ENCODE measurements at places on chromosomes 12 and 14. TPM values are rescaled to one million over a fixed set of nuclear protein-coding genes. Genes with fewer than 3 reads are reported as not detected.

KRT79 gene
- 8.9 TPM for total RNA-seq

RDH16 gene
- 0.98 TPM for total RNA-seq

FAM186B gene
- total RNA-seq: 0.20 TPM

RASAL1 gene
- not detected for total RNA-seq

TSHR gene
- total RNA-seq: not detected

SUOX gene
- total RNA-seq: 17.1 TPM

DUSP6 gene
- 18.4 TPM for total RNA-seq

LRIG3 gene
- total RNA-seq: 24.6 TPM

IFI27 gene
- 524 TPM for total RNA-seq

DNA sequence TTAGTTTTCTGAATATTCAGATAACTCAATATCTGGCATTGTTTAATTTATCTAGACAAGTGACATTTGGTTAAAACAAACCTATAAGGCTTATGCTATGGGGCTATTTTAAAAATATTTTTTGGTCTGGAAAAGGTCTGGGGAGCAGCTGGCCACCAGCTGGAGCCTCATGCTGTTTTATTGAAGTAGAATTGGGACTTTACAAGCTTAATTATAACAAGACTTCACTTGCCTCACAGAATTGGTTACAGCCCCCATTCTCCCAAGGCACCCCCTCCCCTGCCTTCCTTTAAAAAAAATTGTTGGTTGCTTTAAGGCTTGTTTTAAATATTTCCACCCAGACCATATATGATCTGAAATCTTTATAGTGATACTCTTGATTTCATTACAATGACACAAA, 453.9 kb downstream of the ADAMTS20 start:
- H3K4me1 ChIP-seq: no peaks in the 10 kb centered on the region
- DNase-seq: no peak
- no peaks in the 10 kb centered on the region for H3K36me3 ChIP-seq
- H3K27ac ChIP-seq: no peak overlapping the region

GRCh38 chr14:68938271-68939150, 40.6 kb downstream of the ACTN1 start:
- no peaks in the 10 kb centered on the region for H3K36me3 ChIP-seq
- H3K27me3 ChIP-seq: no peaks in the 10 kb centered on the region
- H3K4me3 ChIP-seq: no peak overlapping the region
- peak overlapping the region; percentile 75 for H3K27ac ChIP-seq

DNA sequence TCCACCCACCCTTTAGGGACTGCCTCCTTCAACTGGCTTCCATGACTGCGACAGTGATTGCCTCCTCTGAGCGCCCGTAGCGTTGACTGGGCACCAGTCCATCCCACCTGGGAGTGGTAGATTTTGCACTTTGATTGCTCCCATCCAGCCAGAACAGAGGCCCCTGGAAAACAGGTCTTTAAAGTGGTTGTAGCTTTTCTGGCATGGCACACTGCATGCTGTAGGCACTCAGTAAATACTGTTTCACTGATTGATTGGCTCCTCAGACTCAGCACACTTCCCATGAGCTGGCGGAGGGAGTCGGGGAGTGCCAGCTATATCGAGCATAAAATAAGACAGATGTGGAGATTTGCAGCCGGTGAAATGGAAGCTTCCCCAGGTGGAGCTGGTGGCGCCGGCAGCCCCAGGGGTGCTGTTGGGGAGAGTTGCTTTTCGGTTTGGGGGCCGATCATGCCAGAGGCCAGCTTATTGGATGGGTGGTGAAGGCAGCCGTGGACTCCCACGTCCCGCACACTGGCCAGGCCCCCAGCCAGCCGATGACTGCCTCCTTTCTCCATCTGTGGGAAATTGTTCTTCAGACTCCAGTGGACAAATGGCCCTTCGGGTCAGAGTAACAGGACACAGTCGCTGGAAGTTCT, 200.2 kb downstream of the TSPAN9 start:
- no peak overlapping the region for H3K4me3 ChIP-seq
- peaks cover 10% of the 10 kb centered on the region for H3K36me3 ChIP-seq
- no peak for DNase-seq
- peaks cover 18% of the 10 kb centered on the region for H3K4me1 ChIP-seq
- no peak overlapping the region for H3K27ac ChIP-seq

GRCh38 chr12:116338064-116338846, 60.8 kb upstream of the MED13L start:
- H3K27me3 ChIP-seq: no peaks in the 10 kb centered on the region
- H3K4me3 ChIP-seq: no peak overlapping the region
- DNase-seq: no peak
- H3K36me3 ChIP-seq: no peaks in the 10 kb centered on the region
- H3K27ac ChIP-seq: no peak overlapping the region
- no peaks in the 10 kb centered on the region for H3K4me1 ChIP-seq

DNA sequence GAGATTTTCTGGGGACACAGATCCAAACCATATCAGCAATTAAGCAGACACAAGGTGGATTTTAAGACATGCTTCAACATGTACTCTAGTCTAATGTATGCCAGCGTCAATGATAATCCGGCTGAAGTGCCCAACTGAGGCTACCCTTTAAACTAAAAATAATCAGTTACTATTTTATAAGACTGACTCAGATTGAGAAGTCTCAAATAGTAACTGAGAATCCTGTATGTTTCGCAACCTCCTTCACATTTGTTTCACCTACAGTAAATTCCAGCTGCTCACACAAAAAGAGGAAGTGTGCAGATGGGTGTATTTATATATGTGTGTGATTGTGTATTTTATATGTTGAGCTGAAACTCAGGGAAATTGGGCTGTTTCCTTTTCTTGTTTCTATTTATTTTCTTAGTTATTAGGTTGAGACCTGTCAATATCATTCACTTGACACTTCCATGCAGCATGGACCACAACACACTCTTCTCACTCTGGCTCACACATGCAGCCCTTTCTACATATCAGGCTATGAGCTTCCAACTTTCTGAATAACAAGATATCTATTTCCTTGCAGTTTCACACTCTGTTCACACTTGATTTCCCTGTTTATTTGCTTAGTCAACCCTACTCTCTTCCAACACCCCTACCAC, 1224.9 kb upstream of the TMEM132C start:
- no peaks in the 10 kb centered on the region for H3K36me3 ChIP-seq
- H3K27me3 ChIP-seq: no peaks in the 10 kb centered on the region
- no peak overlapping the region for H3K4me3 ChIP-seq
- no peak overlapping the region for H3K27ac ChIP-seq
- H3K4me1 ChIP-seq: no peaks in the 10 kb centered on the region

- no peaks in the 10 kb centered on the region for H3K27me3 ChIP-seq
- H3K36me3 ChIP-seq: no peaks in the 10 kb centered on the region
- no peak overlapping the region for H3K4me3 ChIP-seq
- H3K27ac ChIP-seq: no peak overlapping the region
Observed at GRCh38 chr14:104388011-104388521, 191.5 kb upstream of the C14orf180 start.

- no peaks in the 10 kb centered on the region for H3K36me3 ChIP-seq
- H3K27me3 ChIP-seq: no peaks in the 10 kb centered on the region
- H3K27ac ChIP-seq: no peak overlapping the region
- H3K4me1 ChIP-seq: no peaks in the 10 kb centered on the region
Observed at GRCh38 chr12:88752183-88752582, 171.9 kb upstream of the KITLG start.

DNA sequence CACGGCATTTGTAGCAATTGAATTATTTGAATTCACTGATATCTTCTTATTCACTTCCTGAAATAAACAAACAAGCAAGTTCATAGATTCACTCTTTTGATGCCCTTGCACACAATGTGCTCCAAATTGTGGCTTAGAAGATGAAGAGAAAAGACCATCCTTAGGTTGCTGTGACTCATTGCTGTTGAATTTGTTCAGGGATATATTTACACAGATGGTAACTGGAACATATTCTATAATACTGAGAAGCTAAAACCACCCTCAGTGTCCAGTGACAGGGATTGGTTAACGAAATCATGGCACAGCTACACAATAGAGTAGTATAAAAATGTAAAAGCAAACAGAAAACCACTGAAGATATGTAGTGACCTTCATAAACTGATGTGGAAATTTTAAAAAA, 3.1 kb downstream of the PRB4 start:
- no peak overlapping the region for H3K27ac ChIP-seq
- no peak for DNase-seq
- H3K4me1 ChIP-seq: no peaks in the 10 kb centered on the region
- H3K4me3 ChIP-seq: no peak overlapping the region
- H3K36me3 ChIP-seq: no peaks in the 10 kb centered on the region

- H3K27me3 ChIP-seq: no peaks in the 10 kb centered on the region
Observed at GRCh38 chr14:21168055-21168454, 12.2 kb upstream of the OR5AU1 start.

DNA sequence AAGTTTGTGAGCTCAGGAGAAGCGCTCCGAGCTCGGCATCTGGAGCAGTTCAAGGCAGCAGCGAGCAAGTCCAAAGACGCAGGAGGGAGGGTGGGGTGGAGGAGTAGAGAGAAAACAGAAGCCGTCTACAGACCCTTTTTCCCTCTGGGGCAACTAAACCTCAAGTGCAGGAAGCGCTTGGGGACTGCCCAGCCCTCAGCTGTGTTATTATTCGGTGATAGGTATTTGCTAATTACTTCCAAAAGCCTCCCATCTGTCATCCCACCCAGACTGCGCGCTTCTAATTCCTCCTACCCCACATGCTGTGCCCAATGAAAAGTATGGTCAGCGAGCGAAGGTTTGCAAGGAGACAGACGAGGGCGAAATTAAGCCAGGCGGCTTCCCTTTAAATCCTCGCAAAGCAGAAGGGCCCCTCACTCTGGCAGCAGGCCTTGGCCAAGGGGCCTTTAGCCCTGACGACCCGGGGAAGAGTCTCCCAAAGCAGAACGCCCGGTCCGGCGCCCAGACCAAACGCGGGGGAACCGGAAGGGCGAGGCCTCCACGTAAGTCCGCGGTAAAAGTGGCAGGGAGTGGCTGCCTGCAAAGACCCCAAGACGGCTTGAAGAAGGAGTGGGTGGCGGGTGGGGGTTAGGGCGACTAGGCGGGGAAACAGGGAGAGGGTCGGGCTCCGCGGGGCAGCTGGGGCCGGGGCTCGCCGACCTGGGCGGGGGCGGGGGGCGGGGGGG, 507 bp upstream of the CD9 start:
- H3K27ac ChIP-seq: peak overlapping the region; percentile 93
- H3K36me3 ChIP-seq: no peaks in the 10 kb centered on the region
- peaks cover 77% of the 10 kb centered on the region for H3K4me1 ChIP-seq
- no peak overlapping the region for H3K4me3 ChIP-seq

GRCh38 chr14:50303744-50304471, 8.1 kb downstream of the L2HGDH start:
- no peak overlapping the region for H3K4me3 ChIP-seq
- H3K27me3 ChIP-seq: no peaks in the 10 kb centered on the region
- H3K36me3 ChIP-seq: no peaks in the 10 kb centered on the region
- no peak overlapping the region for H3K27ac ChIP-seq
- H3K4me1 ChIP-seq: no peaks in the 10 kb centered on the region

DNA sequence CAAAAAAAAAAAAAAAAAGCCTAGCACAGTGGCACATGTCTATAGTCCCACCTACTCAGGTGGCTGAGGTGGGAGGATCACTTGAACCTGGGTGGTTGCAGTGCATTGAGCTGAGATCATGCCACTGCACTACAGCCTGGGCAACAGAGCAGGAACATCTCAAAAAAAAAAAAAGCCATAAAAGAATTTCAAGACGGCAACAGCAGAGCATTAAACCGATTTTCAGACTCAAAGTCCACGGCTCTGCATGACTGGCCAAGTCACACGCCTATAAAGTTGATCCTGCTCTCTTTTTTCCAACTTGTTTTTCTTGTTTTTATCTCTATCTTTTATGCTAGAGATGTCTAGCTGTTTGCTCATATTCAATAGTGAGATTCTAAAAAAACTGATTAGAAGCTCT, 45.3 kb downstream of the FBXO34 start:
- H3K4me3 ChIP-seq: no peak overlapping the region
- no peak for DNase-seq
- H3K27ac ChIP-seq: no peak overlapping the region
- H3K36me3 ChIP-seq: no peaks in the 10 kb centered on the region
- H3K27me3 ChIP-seq: no peaks in the 10 kb centered on the region

DNA sequence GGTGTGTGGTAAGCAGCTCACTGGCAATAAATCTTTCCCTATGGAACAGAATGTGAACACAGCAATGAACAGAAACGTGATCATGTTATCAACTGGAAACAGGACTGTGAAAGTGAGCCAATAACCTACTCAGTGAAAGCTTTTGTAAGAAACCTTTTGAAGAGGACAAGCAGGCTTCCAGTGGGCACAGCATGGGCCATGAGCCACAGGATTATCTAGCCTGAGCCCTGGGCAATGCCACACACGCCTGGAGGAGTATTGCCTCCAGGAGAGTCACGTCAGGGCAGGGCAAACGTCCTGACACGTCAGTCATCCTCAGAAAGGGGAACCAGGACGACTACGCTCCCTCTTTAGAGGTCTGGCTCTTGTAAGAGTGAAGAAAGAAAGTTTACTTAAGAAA, 32.3 kb downstream of the NRDE2 start:
- H3K4me3 ChIP-seq: no peak overlapping the region
- no peak for DNase-seq
- no peaks in the 10 kb centered on the region for H3K4me1 ChIP-seq
- no peaks in the 10 kb centered on the region for H3K27me3 ChIP-seq
- H3K36me3 ChIP-seq: no peaks in the 10 kb centered on the region

- no peak overlapping the region for H3K27ac ChIP-seq
- H3K4me1 ChIP-seq: no peaks in the 10 kb centered on the region
- H3K27me3 ChIP-seq: no peaks in the 10 kb centered on the region
- H3K36me3 ChIP-seq: no peaks in the 10 kb centered on the region
- DNase-seq: no peak
Observed at GRCh38 chr12:479161-479560, 19.4 kb downstream of the B4GALNT3 start.

GRCh38 chr12:6461401-6462233, 8.9 kb downstream of the VAMP1 start:
- DNase-seq: peak; percentile 92
- H3K27ac ChIP-seq: peak overlapping the region; percentile 79
- H3K36me3 ChIP-seq: peaks cover 55% of the 10 kb centered on the region

- no peak overlapping the region for H3K4me3 ChIP-seq
- H3K27me3 ChIP-seq: no peaks in the 10 kb centered on the region
- no peaks in the 10 kb centered on the region for H3K36me3 ChIP-seq
- H3K4me1 ChIP-seq: no peaks in the 10 kb centered on the region
- H3K27ac ChIP-seq: no peak overlapping the region
Observed at GRCh38 chr12:104407922-104408321, 48.8 kb upstream of the CHST11 start.

GRCh38 chr14:74621556-74621955, 9.5 kb upstream of the LTBP2 start:
- H3K27ac ChIP-seq: no peak overlapping the region
- H3K27me3 ChIP-seq: no peaks in the 10 kb centered on the region
- DNase-seq: no peak

DNA sequence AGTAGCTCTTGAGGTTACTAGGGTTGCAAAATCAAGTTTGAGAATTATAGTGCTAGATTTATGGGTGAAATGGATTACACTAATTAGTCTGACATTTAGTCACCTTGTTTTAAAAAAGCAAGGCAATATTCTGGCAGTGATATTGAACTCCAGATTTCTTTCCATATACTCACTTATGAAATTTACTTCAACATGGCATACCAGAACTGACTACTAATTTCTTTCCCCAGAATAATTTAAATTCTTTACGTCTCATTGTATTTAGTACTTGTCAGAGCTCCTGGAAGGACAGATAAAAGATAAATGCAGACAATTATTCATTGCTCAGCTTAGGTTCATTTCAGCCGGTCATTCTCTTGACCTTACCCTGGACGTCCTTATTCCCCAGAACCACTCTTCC, 24.3 kb downstream of the EMP1 start:
- H3K27me3 ChIP-seq: no peaks in the 10 kb centered on the region
- H3K27ac ChIP-seq: no peak overlapping the region
- DNase-seq: no peak
- H3K4me3 ChIP-seq: no peak overlapping the region
- peaks cover 27% of the 10 kb centered on the region for H3K36me3 ChIP-seq

Measured in upper lobe of left lung (tissue), 6 donors.